ENCODE measurements at places on chromosomes 1 and 21. TPM values are rescaled to one million over a fixed set of nuclear protein-coding genes. Genes with fewer than 3 reads are reported as not detected.

DNA sequence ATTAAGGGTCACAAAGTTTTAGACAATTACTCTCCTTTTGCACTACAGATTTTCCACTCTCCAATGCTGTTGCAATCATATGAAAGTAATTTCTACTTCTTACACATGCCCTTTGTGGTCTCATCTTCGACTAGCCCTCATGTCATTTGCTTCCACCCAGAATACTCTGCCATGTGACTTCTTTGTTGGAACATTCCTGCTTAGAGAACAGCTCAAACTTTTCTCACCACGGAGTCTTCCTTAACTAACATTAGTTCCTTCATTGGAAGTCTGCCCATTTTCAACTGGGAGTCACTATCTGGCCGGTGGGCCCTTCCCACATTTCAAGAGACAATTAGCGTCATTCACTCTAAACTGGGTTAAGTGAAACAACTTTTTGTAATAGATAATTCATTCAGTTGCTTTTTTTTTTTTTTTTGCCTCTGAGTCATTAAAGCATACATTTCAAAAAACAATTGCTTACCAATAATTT, 142.6 kb upstream of the PALMD start:
- peak; percentile 52 for DNase-seq

DNA sequence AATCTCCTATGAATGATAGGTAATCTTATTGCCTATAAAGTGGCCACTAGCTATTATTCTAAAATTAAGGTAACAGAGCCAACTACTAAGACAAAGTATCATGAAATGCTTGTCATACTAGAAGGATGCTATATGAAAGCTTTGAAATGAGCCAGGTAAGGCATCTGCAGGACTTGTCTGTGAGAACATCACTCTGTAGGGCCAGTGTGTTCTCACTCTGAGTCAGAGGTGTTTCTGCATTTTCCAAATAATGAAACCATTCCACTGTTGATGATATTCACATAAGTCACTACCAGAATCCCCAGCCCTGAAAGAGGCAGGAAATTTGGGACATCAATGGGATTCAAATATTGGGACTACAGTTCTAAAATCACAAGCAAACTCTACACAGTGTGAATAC, 25.8 kb upstream of the GBP5 start:
- no peak for DNase-seq

Gene RNF223
- not detected for total RNA-seq

GRCh38 chr1:96703186-96703585, 18.4 kb upstream of the PTBP2 start:
- peak; percentile 54 for DNase-seq

- DNase-seq, result no peak
Observed at GRCh38 chr1:98296681-98297080, 364.8 kb upstream of the SNX7 start.

DNA sequence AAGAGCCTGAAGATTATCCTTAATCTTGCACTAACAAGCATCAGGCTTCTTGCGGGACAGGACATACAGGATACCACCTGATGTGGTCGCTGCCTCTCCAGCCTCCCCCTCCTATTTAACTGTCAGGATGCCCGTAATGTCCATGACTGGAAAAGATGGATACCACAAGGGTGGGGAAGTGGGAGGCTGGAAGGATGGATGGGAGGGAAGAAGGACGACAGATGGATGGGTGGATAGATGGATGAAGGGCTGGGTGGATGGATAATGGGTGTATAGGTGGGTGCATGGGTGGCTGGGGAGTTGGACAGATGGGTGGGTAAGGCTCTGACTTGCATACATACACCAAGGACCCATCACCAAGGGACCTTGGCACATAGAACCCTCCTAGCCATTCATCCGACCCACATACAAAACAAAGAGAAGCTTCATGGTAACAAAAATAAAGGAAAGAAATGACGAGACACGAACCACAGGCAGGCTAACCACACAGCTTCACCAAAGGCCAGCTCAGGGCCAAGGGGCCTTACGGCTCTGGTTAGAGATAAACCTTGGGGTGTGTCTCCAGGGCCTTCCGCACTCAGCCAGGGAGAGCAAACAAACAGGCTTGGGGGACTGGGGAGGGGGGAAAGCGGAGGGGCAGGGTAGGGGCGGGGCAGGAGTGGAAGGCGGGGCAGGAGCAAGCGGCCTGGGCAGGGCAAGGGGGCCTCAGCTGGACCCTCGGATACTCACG, 50.5 kb downstream of the HSPG2 start:
- DNase-seq, result no peak

Gene RHBDL2
- total RNA-seq, result 0.36 TPM

Gene RGS16
- total RNA-seq, result 0.28 TPM

GRCh38 chr21:34201001-34201400, 127.6 kb downstream of the MRPS6 start:
- DNase-seq, result no peak

- DNase-seq, result no peak
Observed at GRCh38 chr1:193256019-193256418, 69.6 kb upstream of the B3GALT2 start.

Gene OPTC
- not detected for total RNA-seq

GRCh38 chr1:182447660-182448059, 2.3 kb upstream of the RGSL1 start:
- DNase-seq, result no peak

GRCh38 chr21:43816611-43817071, 27.3 kb downstream of the RRP1 start:
- no peak for DNase-seq

Gene LCE3E
- total RNA-seq, result not detected

GRCh38 chr1:244970236-244970743, 105.9 kb upstream of the HNRNPU start:
- DNase-seq, result peak; percentile 54

- DNase-seq, result no peak
Observed at GRCh38 chr1:41914516-41914915, 4.2 kb downstream of the HIVEP3 start.

DNA sequence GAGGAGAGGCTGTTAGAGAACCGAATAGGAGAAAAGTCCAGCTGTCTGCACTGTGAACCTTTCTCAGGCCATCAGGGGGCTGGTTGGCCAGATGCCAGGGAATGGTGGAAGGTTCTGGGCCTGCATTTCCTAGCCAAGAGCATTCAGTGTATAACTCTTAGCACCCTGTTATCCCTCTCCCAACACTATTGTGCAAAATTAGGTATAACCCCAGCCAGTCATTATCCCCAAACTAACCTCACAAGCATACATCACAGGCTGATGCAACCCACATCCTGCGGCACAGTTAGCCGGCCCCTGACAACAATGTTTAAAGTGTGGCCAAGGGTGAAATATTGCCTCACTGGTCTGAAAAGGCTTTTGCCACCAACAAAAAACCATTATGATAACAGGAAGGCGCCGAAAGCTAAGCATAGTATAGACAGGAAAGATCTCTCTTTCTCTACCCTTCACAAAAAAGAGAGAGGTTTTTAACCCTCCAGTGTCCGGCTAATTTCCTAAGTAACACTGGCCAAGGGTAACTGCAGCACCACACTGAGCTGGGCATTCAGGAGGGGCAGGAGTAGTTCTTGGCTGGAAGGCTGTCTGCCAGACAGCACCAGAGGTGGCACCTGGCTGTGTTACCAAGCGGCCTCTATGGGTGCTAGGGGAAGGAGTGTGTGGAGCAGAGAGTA, 77.3 kb upstream of the BCAR3 start:
- DNase-seq, result peak; percentile 89

GRCh38 chr1:225998560-225999226, 450 bp downstream of the SDE2 start:
- peak; percentile 57 for DNase-seq

DNA sequence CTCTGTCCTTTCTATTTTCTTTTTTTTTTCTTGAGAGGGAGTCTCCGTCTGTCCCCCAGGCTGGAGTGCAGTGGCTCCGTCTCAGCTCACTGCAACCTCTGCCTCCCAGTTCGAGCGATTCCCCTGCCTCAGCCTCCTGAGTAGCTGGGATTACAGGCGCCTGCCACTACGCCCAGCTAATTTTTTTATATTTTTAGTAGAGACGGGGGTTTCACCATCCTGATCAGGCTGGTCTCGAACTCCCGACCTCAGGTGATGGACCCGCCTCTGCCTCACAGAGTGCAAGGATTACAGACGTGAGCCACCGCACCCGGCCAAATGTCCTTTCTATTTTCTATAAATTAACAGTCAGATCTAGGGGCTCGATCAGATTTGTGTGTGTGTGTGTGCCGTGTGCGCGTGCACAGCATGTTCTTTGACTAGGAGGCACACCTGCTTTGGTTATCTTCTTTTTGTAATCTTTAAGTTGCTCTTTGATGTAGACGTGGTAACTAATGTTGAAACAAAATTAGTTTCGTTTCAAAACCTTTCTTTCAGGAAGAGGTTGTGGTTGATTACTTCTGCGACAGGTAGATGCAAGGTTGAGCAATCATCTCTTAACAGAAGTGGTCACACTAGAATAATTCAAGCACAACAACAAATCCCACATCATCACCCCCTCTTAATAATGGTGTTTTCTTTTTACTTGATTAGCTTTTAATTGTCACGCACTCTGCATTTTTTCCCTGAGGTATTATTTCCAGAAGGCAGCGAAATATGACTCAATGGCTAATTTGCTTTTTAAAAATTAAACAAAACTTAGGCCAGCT, 779 bp upstream of the DEGS1 start:
- no peak for DNase-seq

Gene CLIC6
- total RNA-seq, result not detected

Gene CCDC27
- total RNA-seq, result not detected

GRCh38 chr1:178254433-178254832, 160.5 kb downstream of the RASAL2 start:
- DNase-seq, result no peak

Measured in IMR-90 (cell line).